Effector CD8-positive, alpha-beta T cell (primary cell): ENCODE measurements at places on chromosomes 12 and 14.

DNA sequence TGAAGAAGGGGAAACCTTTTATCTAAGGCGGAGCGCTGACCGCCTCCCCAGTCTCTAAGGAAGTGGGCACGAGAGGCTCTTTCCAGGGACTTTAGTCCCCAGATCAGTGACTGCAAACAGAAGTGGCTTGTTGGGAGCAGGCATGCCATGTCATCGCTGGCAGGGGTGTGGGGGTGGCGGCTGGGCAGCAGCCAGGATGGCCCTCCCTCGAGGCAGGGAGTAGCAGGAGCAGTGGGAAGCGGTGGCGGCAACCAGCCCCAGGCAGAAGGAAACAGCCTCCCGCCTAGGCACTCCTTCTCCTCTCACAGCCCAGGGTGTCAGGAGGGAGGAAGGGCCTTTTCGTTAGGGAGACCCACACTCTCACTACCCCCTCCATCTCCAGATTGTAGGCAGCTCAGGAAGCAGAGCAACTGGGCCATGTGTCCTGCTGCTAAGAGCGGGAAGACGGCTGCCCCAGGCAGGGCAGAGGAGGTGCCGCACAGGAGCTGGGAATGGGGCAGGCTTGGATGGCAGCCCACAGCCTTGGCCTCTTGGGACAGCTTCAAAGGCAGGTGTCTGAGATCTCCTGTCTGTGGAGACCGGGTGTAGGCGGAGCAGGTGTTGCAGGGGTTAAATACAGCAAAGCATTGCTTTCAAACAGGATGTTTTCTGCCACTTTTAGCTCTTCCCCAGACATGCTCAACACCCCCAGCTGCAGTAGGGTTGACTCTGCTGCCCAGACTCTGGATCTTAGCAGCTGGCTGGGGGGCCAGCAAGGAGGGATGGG, 21.8 kb downstream of the VDR start:
- DNase-seq: no peak

- no peak for DNase-seq
These were observed 668.9 kb downstream of the AACS start for GRCh38 chr12:125734137-125734536.

DNA sequence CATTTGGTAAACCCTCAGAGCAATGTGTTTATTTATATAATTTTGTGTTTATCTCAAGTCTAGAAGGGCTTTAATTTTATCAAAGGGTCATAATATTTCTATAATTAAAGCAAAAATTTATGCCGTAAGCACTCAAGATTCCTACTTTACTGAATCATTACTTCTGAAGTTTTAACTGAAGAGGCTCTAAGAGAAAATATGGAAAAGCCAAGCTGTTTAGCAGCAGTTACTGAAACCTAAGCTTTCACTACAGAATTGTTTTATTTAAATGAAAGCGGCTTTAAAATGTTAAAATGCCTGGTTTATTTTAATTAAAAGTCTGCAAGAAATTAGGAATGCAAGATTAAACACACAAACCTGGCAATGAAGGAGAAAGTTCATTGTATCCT, 73.9 kb upstream of the BBS10 start:
- DNase-seq: no peak

DNA sequence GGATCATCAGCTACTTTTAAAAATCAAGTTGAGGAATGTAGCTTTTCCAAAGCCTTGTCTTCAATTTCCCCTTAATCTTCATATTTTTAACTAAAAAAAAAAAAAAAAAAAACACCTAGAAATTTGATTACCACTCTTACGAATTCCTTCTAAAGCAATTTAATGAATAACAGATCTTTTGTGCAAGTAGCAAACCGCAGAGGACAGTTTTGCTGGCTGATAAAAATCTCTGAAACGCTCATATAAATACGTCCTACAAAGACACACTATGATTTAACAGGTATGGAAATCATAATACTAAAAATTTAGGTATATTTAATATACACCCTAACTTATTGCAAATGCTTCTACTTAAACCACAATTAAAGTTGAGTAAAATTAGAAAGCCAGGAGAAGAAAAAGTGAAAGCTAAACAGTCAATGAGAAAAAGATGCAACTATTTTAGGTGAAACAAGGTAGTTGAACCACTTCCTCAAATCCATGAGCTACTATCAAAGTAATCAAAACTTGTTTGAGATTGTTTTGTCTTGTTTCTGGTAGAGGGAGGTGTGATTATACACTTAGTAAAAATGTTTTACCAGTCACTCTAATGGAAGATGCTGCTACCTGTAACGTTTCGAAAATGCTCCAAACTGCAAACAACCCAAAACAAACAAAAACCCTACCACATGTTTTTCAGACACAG, 2.2 kb downstream of the PAWR start:
- no peak for DNase-seq

- DNase-seq: no peak
These were observed 45.8 kb downstream of the AP5M1 start for GRCh38 chr14:57314396-57315089.

- DNase-seq: no peak
These were observed 22.9 kb downstream of the EGLN3 start for GRCh38 chr14:33927944-33928343.

- DNase-seq: no peak
These were observed 5.3 kb downstream of the DNAI7 start for GRCh38 chr12:25189656-25190055.

- no peak for DNase-seq
These were observed 10.2 kb downstream of the VASH1 start for GRCh38 chr14:76771437-76771980.

GRCh38 chr14:51318813-51319597, 79.0 kb downstream of the TMX1 start:
- no peak for DNase-seq

DNA sequence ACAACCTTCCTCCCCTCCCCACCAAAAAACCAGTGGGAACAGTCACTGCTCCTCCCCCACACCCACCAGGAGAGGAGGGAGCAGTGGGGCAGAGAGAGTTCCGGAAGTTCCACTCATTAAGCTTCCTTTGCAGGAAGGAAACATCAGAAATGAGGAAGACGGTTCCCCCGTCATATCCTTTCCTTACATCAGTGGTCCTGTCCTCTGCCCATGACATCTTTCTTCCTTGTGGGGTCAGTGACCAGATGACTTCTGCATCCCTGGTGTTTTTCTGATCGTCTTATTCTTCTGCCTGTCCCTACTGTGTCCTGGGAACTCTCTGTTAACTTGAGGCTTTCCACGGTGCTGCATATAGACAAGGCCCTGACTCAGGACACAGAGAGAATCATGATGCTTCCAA, 40.8 kb upstream of the SPTLC2 start:
- no peak for DNase-seq

GRCh38 chr14:98867726-98868125, 404.3 kb downstream of the BCL11B start:
- no peak for DNase-seq

- no peak for DNase-seq
These were observed 305.6 kb upstream of the DIO3 start for GRCh38 chr14:101255765-101256125.

GRCh38 chr12:86748894-86749293, 492.7 kb upstream of the MGAT4C start:
- DNase-seq: no peak

DNA sequence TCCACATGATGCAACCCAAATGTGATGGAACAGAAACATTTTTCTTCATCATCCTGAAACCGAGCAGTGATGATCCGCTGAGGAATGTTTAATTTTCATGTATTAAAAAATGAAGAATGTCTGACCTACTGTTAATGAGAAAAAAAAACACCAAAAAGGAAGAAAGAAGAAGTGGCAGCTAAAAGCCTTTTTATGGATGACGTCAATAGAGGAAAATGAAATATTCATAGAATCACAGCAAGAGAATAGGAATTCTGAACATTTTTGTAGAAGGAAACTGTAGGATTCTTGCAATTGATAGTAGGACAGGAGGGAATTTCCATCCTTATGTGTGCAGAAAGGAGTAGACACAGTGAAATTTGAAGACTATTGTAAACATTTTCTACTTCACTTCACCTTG, 112.9 kb downstream of the PRKCH start:
- DNase-seq: no peak

- DNase-seq: no peak
These were observed 44.7 kb upstream of the ATP23 start for GRCh38 chr12:57896434-57897201.

GRCh38 chr12:116376354-116377193, 99.1 kb upstream of the MED13L start:
- no peak for DNase-seq

DNA sequence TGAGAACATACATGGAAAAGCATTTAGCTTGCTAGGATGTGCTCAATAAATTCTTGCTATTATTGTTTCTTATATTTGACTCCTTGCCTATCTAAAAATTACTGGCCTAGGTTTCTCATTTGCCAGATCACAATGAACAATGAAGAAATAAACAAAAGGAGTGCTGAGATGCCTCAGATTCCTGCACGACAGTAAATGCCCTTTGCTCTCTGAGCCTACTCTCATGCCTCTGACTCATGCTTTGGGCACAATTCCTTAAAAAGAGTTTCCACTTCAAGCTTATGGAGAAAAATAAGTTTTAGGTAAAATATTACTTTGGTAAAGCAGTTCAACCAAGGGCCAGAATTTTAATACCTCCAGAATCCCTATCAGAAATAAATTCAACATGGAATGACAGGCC, 30.9 kb downstream of the GRIN2B start:
- no peak for DNase-seq

- DNase-seq: no peak
These were observed 35.5 kb upstream of the RERG start for GRCh38 chr12:15256761-15257160.

DNA sequence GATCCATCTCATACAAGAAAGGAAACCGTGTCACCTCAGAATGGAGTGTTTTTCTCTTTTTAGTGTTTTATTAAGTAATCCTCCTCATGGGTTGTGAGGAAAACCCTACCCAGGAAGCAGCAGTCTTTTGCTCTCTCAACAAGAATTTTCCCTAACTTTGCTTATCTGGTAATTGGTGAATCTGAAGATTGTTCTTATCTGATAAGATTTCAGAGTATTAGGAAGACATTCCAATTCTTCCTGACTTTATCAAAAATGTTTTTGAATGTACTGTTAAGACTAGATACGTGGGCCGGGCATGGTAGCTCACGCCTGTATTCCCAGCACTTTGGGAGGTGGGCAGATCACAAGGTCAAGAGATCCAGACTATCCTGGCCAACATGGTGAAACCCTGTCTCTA, 86.0 kb downstream of the PHLDA1 start:
- no peak for DNase-seq

GRCh38 chr12:19819231-19819630, 379.9 kb downstream of the AEBP2 start:
- no peak for DNase-seq

DNA sequence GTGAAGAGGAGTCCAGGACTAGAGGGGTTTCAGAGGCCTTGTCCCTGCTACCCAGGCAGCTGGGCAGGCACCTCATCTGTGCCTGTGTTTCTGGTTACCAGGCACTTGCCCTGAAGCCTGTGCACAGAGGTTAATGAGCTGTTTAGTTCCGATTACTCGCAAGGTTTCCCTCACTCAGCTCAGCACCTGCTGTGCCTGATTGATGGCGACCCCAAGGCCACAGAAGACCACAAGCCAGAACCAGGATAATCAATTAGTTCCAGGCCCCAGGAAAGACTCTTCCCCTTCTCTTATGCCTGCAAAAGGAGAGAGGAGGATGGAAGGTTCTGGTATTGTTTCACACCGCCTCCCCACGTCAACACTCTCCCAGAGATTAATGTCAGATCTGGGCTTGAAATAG, 88.8 kb upstream of the NOS1 start:
- no peak for DNase-seq

GRCh38 chr14:80387563-80387981, 176.3 kb upstream of the DIO2 start:
- no peak for DNase-seq

- DNase-seq: no peak
These were observed 260.3 kb downstream of the BCAT1 start for GRCh38 chr12:24688601-24689000.

GRCh38 chr12:27252934-27253333, 8.8 kb downstream of the STK38L start:
- DNase-seq: no peak
